ENCODE measurements at places on chromosomes 16 and 17.

DNA sequence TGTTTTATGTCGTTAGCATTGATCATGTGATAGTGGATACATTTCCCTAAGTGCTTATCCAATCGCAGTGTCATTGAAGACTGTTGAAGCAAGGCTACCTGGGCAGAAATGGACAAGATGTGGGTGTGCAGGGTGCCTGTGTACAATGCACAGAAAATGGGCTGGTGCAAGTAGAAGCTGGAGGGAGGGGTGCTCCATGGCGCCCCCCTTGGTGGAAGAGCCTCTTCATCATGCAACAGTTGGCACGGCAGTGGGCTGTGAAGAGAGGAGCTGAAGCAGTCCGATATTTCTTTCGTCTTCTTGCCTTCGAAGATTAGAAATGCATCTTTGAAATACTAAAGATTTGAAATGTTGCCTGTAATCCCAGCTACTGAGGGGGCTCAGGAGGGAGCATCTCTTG lies 100.5 kb downstream of the PLCG2 start:
- no peak for DNase-seq

DNA sequence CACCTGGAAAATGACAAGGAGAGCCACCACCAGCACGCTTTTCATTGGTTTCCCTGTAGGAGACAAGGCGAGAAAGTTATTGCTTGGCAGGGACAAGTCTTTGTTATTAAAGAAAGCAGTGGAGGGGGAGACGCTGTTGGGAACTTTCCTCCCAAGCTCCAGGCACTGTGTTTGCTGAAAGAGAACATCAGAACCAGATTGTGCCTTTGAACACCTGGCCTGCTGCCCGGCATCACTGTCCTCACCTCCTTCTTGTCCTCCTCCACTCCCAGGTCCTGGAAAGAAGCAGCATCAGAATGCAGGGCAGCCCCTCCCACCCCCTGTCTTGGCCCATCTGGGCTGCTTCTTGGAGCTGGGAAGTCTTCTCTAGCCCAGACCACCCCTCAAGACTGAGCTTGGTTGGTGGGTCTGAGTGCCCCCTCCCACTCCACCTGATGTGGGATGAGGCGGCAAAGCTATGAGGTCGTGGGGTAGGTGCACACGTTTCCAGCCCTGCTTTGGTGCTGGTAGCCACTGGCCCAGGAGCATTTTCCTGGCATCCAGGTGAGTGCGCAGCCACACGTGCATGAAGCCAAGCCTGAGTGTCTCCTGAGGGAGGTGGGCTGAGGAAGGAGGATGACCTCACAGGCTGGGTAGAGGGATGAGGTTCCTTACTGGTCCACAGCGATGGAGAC lies 6.2 kb downstream of the CCR7 start:
- DNase-seq, result no peak

DNA sequence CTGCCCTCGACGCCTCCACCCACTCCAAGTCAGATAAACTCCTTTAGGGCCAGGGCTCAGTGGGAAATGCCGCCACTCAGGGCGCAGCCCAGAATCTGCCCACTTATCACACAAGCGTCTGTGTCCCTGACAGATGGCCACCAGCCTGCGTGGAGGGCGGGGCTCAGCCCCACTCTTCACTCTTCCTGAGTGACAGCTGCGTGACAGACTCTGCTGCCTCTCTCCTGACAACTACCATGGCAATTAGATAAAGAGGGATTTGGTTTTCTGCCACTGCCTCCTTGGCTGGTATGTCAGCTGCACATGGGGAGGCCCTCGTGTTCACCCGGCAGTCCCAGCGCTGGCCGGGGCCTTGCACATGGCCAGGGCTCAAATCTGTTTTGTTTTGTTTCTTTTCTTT lies 96.2 kb downstream of the RTN4RL1 start:
- DNase-seq, result peak; percentile 66

GRCh38 chr16:31460582-31461002 lies 1.3 kb downstream of the ARMC5 start:
- DNase-seq, result no peak

GRCh38 chr16:47815655-47816054 lies 340.1 kb downstream of the ABCC12 start:
- DNase-seq, result no peak

GRCh38 chr17:48104440-48104839 lies 3.1 kb upstream of the SNX11 start:
- DNase-seq, result no peak

DNA sequence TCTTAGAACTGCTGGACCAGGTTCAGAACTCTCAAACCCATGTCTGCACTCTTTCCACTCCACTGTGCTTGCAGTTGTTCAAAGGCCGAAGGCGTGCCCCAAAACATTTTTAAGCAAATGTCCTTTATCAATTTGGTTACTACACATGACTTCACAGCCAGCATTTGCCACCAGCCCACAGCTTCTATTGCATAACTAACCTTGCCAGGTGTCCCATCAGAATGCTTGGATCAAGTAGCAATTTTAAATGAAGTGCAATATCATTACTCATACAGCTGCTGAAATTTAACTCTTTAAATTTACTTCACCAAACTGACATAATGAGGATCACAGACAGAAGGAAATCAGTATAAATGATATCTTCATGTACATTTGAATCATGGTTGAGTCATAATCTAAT lies 29.8 kb upstream of the HS3ST3A1 start:
- DNase-seq, result no peak

DNA sequence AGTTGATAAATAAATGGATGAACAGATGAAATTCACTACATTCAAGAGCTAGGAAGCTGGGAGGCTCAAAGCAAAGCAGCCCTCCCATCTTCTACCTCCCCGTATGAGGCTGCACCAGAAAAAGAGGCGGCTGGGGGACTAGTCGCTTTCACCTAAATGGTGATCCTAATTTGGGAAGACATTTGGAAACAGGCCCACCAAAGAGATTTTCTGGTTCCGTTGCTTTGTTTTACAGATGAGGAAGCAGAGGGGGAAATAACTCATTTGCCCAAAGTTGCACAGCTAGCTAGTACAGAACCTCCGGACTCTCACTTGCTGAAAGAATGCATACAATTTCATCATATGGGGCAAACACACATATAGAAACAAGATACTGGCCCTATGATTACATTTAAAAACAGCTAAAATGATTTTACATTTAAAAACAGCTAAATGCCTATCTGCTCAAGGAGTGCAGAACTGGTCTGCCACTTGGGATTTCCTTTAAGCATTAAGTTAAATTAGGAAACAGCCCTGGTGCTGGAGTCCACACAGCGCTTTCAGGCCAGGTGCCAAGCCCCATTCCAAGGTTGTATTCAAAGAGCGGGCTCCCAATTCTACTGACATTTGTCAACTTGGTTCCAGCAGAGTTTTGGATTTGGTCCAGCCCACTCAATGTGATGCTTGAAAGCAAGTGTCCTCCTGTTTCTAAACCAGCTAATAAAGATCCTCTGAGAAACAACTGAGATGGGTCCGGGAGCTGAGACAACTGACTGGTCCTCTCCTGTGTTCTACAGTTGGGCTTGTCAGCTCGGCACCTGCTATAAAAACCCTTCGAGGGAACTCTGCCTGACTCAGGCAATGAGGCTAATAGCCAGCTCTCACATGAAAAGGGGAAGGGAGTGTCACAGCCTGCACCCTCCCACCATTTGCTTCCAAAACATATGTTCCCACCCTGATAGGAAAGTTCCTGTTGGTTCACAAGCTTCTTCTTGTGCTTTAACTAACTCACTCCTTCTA lies 11.7 kb downstream of the ERN1 start:
- peak; percentile 44 for DNase-seq

DNA sequence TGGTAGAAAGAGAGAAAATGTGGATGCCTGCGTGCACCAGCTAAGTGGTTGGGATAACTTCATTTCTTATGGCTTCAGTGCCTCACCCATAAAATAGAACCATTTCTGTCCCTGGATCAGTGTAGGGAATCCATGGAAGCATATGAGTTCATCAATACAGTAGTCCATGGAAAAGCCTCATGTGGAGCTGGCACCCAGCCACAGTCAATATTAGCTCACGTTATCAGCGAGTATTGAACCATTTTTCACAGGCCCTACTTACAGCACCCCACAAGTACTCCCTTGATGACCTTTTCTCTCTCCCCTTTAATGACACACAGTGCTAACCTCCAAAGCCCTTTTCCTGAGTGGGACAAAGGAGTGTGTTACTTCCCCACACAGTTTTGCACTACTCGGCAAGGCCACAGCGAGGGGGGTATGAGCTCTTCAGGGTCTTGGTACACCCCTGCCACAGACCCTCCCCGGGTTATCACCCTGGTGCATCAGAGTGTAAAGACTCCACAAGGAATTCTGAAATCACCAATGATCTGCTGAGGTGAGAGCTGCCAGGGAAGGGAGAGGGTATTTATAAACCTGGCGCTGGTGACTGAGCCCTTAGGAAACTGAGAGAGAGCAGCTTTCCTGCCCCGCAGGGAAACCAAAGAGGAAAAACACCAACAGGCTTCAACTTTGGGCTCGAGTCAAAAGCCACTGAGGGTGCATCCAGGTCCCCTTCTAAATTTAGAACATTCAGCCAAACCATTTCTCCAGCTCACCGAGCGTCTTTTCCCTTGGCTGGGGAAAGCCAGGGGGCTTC lies 36.9 kb downstream of the DYNLRB2 start:
- no peak for DNase-seq

DNA sequence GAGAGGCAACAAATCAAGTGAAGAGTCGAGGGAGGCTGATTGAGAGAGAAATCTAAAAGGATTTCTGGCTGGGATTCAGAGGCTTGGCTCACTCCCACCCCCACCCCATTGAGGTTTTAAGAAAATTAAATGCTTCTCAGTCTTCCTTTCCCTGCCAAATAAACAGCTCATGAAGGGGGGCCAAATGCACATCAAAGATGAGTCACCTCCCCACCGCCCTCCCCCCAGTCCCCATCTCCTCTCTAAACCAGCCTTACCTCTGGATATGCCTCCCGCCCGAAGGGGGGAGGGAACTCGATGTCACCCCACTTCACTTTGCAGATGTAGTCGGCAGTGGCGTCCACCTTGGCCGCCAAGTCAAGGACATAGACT lies 11.6 kb downstream of the ACLY start:
- DNase-seq, result no peak

- no peak for DNase-seq
These were observed 44.7 kb upstream of the LGALS9 start for GRCh38 chr17:27586203-27586721.

GRCh38 chr17:13792314-13792713 lies 190.6 kb upstream of the HS3ST3A1 start:
- DNase-seq, result no peak

- DNase-seq, result no peak
These were observed 567 bp downstream of the TMEM97 start for GRCh38 chr17:28319598-28319935.

- DNase-seq, result no peak
These were observed 204.2 kb upstream of the KCNJ16 start for GRCh38 chr17:69870751-69871199.

GRCh38 chr17:75077496-75078283 lies 10.1 kb upstream of the SLC16A5 start:
- DNase-seq, result peak; percentile 78

- no peak for DNase-seq
These were observed 216.6 kb upstream of the KCNJ16 start for GRCh38 chr17:69858460-69858859.
